Large intestine (tissue), 12 donors: ENCODE measurements at places on chromosomes 3 and 15.

DNA sequence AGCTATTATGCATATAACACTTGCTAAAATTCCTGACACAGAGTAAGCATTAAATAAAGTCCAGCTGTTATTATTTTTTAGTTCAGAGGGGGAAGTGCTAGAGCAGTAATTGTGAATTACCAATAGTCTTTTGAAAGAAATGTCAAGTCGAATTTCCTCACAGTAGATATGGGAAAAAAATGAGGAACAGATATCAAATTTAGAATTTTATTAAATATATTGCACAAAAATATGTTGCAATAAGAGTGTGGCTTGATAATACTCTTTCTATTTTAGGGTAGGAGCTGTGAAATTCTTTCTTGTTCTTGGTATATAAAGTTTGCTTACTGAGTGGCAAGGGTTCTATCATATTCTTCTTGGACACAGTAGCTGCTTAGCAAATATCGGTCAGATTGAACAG is 181.3 kb downstream of the NFKBIZ start:
- no peaks in the 10 kb centered on the region for H3K27me3 ChIP-seq
- no peaks in the 10 kb centered on the region for H3K4me1 ChIP-seq
- no peaks in the 10 kb centered on the region for H3K36me3 ChIP-seq
- no peak overlapping the region for H3K4me3 ChIP-seq

GRCh38 chr3:110568246-110568645 is 503.4 kb upstream of the NECTIN3 start:
- no peak overlapping the region for H3K27ac ChIP-seq
- no peaks in the 10 kb centered on the region for H3K27me3 ChIP-seq
- no peak overlapping the region for H3K4me3 ChIP-seq
- H3K4me1 ChIP-seq, result no peaks in the 10 kb centered on the region
- no peaks in the 10 kb centered on the region for H3K36me3 ChIP-seq

DNA sequence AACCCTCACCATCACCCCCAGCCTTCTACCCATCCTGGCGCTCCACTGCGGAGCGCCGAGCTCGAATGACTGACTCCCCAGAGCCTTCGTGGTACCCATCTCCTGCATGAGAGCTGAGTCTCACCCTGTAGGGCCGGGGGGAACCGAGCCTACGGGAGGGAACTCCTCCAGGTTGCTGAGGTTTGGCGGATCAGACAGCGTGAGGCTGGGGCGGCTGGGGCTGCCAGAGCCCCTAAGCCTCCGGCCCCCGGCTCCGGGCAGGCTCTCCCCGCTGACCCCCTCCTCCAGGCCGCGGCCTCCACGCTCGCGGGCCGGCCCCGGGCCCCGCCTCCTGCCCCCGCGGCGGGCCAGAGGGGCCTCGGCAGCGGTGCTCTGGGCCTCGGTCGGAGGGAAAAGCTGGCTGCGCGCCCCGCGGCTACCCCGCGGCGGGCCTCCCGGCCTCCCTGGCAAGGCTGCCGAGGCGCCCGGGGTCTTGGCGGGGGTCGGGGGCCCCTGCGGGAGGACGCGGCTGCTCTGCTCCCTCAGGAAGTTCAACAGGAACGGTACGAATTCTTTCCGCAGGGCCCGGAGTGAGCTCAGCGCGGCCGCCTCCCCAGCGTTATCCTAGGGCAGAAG is 643 bp downstream of the CDAN1 start:
- DNase-seq, result no peak
- peak overlapping the region; percentile 73 for H3K27ac ChIP-seq
- no peaks in the 10 kb centered on the region for H3K27me3 ChIP-seq
- H3K4me3 ChIP-seq, result peak overlapping the region; percentile 66

GRCh38 chr3:30613133-30613825 is 6.9 kb downstream of the TGFBR2 start:
- no peak overlapping the region for H3K4me3 ChIP-seq
- H3K4me1 ChIP-seq, result peaks cover 9% of the 10 kb centered on the region
- no peaks in the 10 kb centered on the region for H3K27me3 ChIP-seq
- no peaks in the 10 kb centered on the region for H3K36me3 ChIP-seq
- peak; percentile 36 for DNase-seq

- no peaks in the 10 kb centered on the region for H3K4me1 ChIP-seq
- H3K4me3 ChIP-seq, result no peak overlapping the region
- H3K27me3 ChIP-seq, result no peaks in the 10 kb centered on the region
- H3K27ac ChIP-seq, result no peak overlapping the region
Measured at GRCh38 chr3:5297895-5298294, 110.4 kb downstream of the EDEM1 start.

- peaks cover 56% of the 10 kb centered on the region for H3K36me3 ChIP-seq
- DNase-seq, result no peak
- no peaks in the 10 kb centered on the region for H3K4me1 ChIP-seq
- H3K27ac ChIP-seq, result no peak overlapping the region
Measured at GRCh38 chr15:78932258-78932808, 12.5 kb downstream of the CTSH start.

DNA sequence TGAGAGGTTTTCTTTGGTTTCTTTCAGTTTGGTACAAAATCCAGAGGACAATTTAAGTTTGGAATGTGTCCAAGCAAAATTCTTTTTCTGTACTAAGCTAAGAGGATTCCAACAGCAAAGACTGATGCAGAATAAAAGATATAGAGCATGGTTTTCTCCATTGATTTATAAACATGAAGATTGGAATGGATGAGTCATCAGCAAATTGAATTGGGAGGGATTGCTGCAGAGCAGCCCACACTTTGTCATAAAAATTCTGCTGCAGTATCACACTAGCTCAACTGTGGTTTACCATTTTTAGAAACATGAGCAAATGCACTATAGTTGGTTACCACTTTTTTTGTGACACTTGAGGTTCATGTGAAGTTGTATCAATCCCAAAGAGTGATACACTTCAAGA is 16.1 kb upstream of the LARP6 start:
- H3K27ac ChIP-seq, result no peak overlapping the region
- DNase-seq, result peak; percentile 20
- no peaks in the 10 kb centered on the region for H3K4me1 ChIP-seq
- H3K36me3 ChIP-seq, result no peaks in the 10 kb centered on the region

DNA sequence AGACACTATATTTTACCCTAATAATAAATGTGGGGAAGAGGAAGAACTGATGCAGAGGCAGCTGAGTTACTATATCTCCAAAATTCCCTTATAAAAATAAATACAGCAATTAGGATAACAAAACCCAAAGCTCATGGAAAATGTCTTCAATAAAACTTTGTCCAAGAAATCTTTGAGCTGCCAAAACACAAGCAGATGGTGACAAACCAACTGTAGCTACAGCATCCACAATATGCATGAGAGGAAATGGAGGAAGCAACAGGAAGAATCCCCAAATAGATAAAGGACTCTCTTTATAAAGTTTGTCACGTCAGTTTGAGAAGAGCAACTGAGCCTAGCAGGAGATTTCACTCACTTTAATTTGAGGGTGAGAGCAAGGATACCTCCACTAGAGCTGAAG is 638.2 kb downstream of the IGSF11 start:
- H3K4me1 ChIP-seq, result no peaks in the 10 kb centered on the region
- H3K4me3 ChIP-seq, result no peak overlapping the region
- no peak for DNase-seq
- no peaks in the 10 kb centered on the region for H3K27me3 ChIP-seq

DNA sequence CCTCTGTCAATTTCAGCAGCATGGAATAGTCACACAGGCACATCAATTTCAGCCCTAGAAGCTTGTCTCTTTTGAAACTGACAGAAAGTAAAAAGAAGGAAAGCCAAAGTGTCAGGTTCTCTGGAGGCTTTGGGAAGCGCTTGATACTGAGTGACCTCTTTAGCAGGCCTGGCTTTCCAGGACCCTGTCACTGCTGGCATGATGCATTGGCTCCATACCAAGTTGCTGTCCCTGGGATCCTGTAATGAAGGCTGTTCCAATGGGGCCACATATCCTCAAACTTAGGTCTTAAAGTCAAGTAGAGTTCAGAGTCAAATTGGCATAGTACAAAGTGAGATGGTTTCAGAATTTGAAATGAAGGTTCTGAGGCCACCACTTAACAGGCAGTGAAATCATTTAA is 640.9 kb downstream of the SQOR start:
- H3K4me1 ChIP-seq, result no peaks in the 10 kb centered on the region
- no peak for DNase-seq
- H3K27me3 ChIP-seq, result no peaks in the 10 kb centered on the region
- no peaks in the 10 kb centered on the region for H3K36me3 ChIP-seq
- no peak overlapping the region for H3K4me3 ChIP-seq

GRCh38 chr15:95574053-95574452 is 756.4 kb upstream of the NR2F2 start:
- H3K4me1 ChIP-seq, result no peaks in the 10 kb centered on the region
- H3K27ac ChIP-seq, result no peak overlapping the region
- no peak overlapping the region for H3K4me3 ChIP-seq

- H3K27ac ChIP-seq, result no peak overlapping the region
- no peak overlapping the region for H3K4me3 ChIP-seq
- no peak for DNase-seq
- no peaks in the 10 kb centered on the region for H3K36me3 ChIP-seq
- no peaks in the 10 kb centered on the region for H3K4me1 ChIP-seq
- no peaks in the 10 kb centered on the region for H3K27me3 ChIP-seq
Measured at GRCh38 chr15:64263567-64263966, 92.4 kb downstream of the CSNK1G1 start.

DNA sequence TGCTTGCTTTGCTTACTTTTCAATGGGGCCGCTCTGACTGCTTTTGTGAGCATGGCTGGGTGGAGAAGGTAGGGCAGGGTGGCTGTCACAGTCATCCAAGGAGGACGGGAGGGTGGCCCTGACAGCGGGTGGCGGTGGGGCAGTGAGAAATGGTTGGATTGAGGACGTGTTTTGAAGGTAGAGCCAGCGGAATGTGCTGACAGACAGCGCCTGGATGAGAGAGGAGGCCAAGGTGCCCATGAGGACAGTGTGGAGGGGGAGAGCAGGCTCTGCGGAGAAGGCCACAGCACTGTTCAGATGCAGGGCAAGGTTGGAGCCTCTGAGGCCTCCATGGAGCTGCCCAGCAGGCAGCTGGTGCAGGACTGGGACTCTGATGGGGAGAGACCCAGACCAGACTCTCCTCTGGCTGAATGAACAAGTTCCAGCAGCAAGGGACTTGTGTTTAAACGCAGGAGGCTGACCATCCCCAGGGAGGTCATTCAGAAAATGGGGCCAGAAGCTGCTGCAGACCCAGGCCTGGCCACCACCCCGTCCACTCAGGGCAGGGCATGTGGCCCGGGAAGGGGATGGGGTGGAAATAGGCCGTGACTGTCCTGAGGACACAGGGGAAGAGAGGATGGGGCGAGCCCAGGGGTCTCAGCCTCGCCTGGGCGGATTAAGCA is 120.3 kb upstream of the PRR20G start:
- DNase-seq, result no peak
- H3K36me3 ChIP-seq, result no peaks in the 10 kb centered on the region
- peaks cover 3% of the 10 kb centered on the region for H3K27me3 ChIP-seq
- no peak overlapping the region for H3K4me3 ChIP-seq
- no peak overlapping the region for H3K27ac ChIP-seq
- H3K4me1 ChIP-seq, result no peaks in the 10 kb centered on the region

GRCh38 chr3:189369636-189370035 is 197.9 kb downstream of the TPRG1 start:
- H3K27me3 ChIP-seq, result no peaks in the 10 kb centered on the region
- no peak overlapping the region for H3K4me3 ChIP-seq
- H3K27ac ChIP-seq, result no peak overlapping the region
- DNase-seq, result no peak
- H3K4me1 ChIP-seq, result no peaks in the 10 kb centered on the region

DNA sequence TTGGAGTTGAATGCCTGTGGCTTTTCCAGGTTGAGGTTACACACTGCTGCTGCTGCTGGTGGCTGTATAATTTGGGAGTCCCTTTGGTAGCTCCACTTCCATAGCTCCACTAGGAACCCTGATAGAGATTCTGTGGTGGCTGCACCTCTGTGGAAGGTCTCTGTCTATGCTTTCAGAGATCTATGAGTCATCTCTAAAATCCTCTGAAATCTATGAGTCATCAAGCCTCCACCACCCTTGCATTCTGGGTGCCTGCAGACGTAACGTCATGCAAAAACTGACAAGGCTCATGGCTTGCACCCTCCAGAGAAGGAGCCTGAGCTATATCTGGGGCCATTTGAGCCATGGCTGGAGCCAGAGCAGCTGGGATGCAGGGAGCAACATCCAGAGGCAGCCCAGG is 1037.0 kb upstream of the CFAP20DC start:
- H3K36me3 ChIP-seq, result no peaks in the 10 kb centered on the region
- H3K4me3 ChIP-seq, result no peak overlapping the region
- no peak for DNase-seq
- no peak overlapping the region for H3K27ac ChIP-seq
- no peaks in the 10 kb centered on the region for H3K4me1 ChIP-seq

GRCh38 chr15:92899601-92899947 is 550 bp upstream of the CHD2 start:
- H3K36me3 ChIP-seq, result peaks cover 15% of the 10 kb centered on the region
- no peaks in the 10 kb centered on the region for H3K27me3 ChIP-seq
- peaks cover 2% of the 10 kb centered on the region for H3K4me1 ChIP-seq
- no peak for DNase-seq
- H3K27ac ChIP-seq, result peak overlapping the region; percentile 99

DNA sequence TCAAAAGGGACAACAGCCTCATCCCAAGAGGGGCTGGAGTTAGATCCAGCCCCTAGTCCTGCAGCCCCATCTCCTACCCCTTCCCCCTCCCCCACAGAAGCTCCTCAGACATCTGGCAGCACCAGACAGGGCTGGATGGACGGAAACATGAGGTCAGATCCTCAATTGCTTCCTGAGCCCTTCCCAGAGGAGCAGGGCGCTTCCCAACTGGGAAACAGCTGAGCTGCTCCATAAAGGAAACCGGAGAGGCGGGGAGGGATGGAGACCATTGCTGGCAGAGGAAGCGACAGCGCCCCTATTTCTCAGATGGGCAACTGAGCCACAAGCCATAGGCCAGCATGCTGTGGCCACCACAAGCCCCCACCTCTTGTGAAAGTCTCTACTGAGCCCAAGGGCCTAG is 18.3 kb upstream of the CYP11A1 start:
- no peak overlapping the region for H3K27ac ChIP-seq
- H3K36me3 ChIP-seq, result no peaks in the 10 kb centered on the region
- H3K27me3 ChIP-seq, result no peaks in the 10 kb centered on the region

DNA sequence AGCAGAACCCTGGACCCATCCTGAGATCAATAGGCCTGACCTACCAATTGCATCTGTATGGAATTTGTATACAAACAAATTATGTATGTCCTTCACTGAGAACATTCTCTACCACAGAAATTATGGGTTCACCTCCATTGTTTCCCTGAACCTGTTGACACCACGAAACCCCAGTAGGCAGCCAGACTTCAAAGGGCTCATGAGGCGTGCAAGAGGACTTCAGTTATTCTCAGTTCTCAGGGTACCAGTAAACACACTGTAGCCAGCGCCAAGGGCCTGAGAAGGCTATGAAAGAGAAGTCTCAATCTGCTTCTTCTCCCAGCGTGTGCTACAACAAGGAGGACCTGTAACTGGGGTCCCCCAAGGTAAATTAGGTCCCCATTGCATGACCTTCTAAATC is 254.9 kb upstream of the GOLGA6L4 start:
- H3K27me3 ChIP-seq, result no peaks in the 10 kb centered on the region
- H3K36me3 ChIP-seq, result no peaks in the 10 kb centered on the region
- no peaks in the 10 kb centered on the region for H3K4me1 ChIP-seq
- no peak for DNase-seq
- no peak overlapping the region for H3K4me3 ChIP-seq

- no peak for DNase-seq
- H3K27me3 ChIP-seq, result no peaks in the 10 kb centered on the region
- H3K4me1 ChIP-seq, result no peaks in the 10 kb centered on the region
Measured at GRCh38 chr15:59063042-59063441, 41.9 kb upstream of the CCNB2 start.

GRCh38 chr15:88764448-88764847 is 38.8 kb upstream of the ACAN start:
- H3K27ac ChIP-seq, result no peak overlapping the region
- H3K4me1 ChIP-seq, result no peaks in the 10 kb centered on the region
- H3K36me3 ChIP-seq, result no peaks in the 10 kb centered on the region
- DNase-seq, result no peak
- H3K4me3 ChIP-seq, result no peak overlapping the region
- H3K27me3 ChIP-seq, result peaks cover 26% of the 10 kb centered on the region
